WTC11 (cell line): ENCODE measurements at places on chromosomes 4 and X.
A peak's percentile ranks its signal among the peaks of the same experiment; 100 is the strongest.

- H3K27ac ChIP-seq: no peak overlapping the region
- DNase-seq: peak; percentile 19
- peaks cover 4% of the 10 kb centered on the region for H3K4me1 ChIP-seq
- H3K27me3 ChIP-seq: no peaks in the 10 kb centered on the region; the same call in 1 of the 2 replicates
These were observed 6.7 kb upstream of the WAS start for GRCh38 chrX:48676893-48677270.

- H3K4me1 ChIP-seq: no peaks in the 10 kb centered on the region; the same call in 1 of the 2 replicates
- H3K36me3 ChIP-seq: no peaks in the 10 kb centered on the region
- peaks cover 2% of the 10 kb centered on the region for H3K27me3 ChIP-seq
- H3K4me3 ChIP-seq: no peak overlapping the region
- H3K27ac ChIP-seq: no peak overlapping the region
These were observed 13.2 kb upstream of the RAB9B start for GRCh38 chrX:103845165-103845653.

- no peak overlapping the region for H3K4me3 ChIP-seq
- DNase-seq: no peak
- peaks cover 8% of the 10 kb centered on the region for H3K4me1 ChIP-seq
- no peaks in the 10 kb centered on the region for H3K27me3 ChIP-seq
These were observed 1805.6 kb upstream of the TENM3 start for GRCh38 chr4:180437601-180438000.

- no peaks in the 10 kb centered on the region for H3K27me3 ChIP-seq
- no peaks in the 10 kb centered on the region for H3K4me1 ChIP-seq
- H3K36me3 ChIP-seq: no peaks in the 10 kb centered on the region
- H3K27ac ChIP-seq: no peak overlapping the region
- no peak overlapping the region for H3K4me3 ChIP-seq
These were observed 55.0 kb downstream of the FAM53A start for GRCh38 chr4:1628892-1629698.

DNA sequence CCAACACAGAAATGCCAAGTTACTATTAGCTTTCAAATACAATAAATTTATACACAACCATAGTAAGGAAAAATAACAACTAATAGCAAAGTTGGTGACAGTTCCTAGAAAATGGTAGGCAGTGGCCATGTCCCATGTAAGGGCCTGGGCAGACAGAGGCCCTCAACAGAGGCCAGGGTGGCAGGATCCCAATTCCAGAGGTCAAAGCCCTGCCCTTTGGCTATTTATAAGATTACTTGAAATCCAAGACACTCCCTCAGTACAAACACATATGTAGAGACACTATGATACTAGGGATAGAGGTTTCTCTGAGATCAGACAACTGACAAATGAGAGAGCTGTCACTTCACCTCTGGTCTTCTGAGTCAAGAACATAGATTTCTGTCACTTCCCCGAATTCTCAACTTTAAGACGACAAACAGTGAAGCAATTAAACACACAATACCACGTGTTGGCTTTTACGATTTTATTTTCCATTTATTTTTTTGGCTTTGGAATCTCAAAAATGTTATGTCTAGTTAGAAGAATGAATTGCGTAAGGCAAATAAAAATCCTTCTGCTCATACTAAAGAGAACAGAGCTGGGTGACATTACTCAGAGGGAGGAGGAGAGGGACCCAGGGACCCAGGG is 16.3 kb upstream of the MAOB start:
- no peaks in the 10 kb centered on the region for H3K36me3 ChIP-seq
- no peaks in the 10 kb centered on the region for H3K27me3 ChIP-seq
- H3K4me3 ChIP-seq: no peak overlapping the region
- DNase-seq: no peak
- H3K27ac ChIP-seq: no peak overlapping the region
- H3K4me1 ChIP-seq: peaks cover 20% of the 10 kb centered on the region

GRCh38 chrX:87110142-87110541 is 407.5 kb upstream of the KLHL4 start:
- no peak overlapping the region for H3K27ac ChIP-seq
- peaks cover 8% of the 10 kb centered on the region for H3K36me3 ChIP-seq

GRCh38 chrX:108250654-108251579 is 159.3 kb downstream of the ATG4A start:
- no peak for DNase-seq
- no peak overlapping the region for H3K4me3 ChIP-seq
- peaks cover 4% of the 10 kb centered on the region; the same call in 1 of the 2 replicates for H3K36me3 ChIP-seq
- no peak overlapping the region for H3K27ac ChIP-seq

GRCh38 chrX:109537324-109537665 is 651 bp downstream of the NXT2 start:
- DNase-seq: no peak
- peaks cover 4% of the 10 kb centered on the region; the same call in 1 of the 2 replicates for H3K4me1 ChIP-seq
- peak overlapping the region; percentile 98 for H3K27ac ChIP-seq
- H3K27me3 ChIP-seq: peaks cover 25% of the 10 kb centered on the region
- peak overlapping the region; percentile 97 for H3K4me3 ChIP-seq

GRCh38 chrX:39692796-39693195 is 405.0 kb downstream of the BCOR start:
- peak overlapping the region; percentile 94 for H3K27ac ChIP-seq
- H3K36me3 ChIP-seq: peaks cover 14% of the 10 kb centered on the region
- no peak overlapping the region for H3K4me3 ChIP-seq
- H3K4me1 ChIP-seq: peaks cover 40% of the 10 kb centered on the region
- H3K27me3 ChIP-seq: peaks cover 10% of the 10 kb centered on the region
- no peak for DNase-seq
